ENCODE measurements at places on chromosomes 7 and 10.

- DNase-seq, result no peak
Measured at GRCh38 chr7:114264023-114264422, 150.6 kb upstream of the FOXP2 start.

DNA sequence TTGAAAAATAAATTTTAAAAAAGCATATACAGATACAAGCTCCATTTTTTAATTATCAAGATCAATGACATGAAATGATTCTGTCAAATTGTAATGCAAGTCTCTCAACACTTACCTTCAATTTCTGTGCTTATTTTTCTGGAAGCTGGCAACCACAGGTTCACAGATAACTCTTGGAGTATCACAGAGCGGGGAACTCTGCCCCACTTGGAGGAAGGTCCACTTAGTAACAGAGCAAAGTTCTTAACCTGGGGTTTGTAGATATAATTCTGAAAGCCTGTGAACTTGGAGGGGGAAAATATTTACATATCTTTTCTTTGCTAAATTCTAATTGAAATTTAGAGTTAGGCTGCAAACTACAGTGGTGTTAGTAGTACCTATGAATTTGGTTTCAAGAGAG lies 2.3 kb upstream of the MGAM start:
- DNase-seq, result no peak

- peak; percentile 9 for DNase-seq
Measured at GRCh38 chr7:141702047-141702567, at the start of gene DENND11. Gene DENND11, minus strand, starts transcription at chr7:141702166. Its CDS starts 13 bp downstream, at chr7:141702153.

DNA sequence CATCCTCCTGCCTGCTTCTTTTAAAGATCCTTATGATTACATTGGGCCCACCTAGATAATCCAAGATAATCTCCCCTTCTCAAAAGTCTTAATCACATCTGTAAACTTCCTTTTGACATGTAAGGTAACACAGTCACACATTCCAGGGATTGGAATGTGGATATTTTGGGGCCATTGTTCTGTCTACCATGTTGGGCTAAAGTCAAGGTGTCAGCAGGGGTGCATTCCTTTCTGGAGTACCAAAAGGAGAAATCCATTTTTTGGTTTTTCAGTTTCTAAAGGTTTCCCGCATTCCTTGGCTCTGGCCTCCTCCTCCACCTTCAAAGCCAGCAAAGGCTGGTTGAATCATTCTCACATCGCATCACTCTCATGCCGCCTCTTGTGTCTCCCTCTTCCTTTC lies 197.6 kb upstream of the NFE2L3 start:
- DNase-seq, result no peak

GRCh38 chr10:85429126-85429525 lies 937.5 kb downstream of the GRID1 start:
- DNase-seq, result no peak

GRCh38 chr7:23693224-23693623 lies 13.2 kb downstream of the FAM221A start:
- DNase-seq, result no peak

DNA sequence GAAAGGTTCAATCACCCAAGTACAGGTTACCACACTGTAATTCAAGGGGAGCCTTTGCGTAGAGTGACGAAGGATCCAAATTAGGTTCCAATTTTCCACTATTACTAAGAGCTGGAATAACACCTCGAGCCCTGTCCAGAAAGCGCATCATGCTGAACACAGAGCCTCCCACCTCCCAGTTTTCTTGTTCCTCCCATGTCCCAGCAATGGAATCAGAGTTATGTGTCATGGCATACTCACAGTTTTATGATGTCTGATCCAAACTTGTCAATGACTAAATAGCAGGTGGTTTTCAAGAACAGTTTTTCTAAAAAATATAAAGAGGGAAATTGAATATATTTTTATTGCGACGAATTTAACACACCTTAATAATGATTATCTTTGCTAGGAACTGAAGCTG lies 50.6 kb downstream of the AOAH start:
- DNase-seq, result no peak

DNA sequence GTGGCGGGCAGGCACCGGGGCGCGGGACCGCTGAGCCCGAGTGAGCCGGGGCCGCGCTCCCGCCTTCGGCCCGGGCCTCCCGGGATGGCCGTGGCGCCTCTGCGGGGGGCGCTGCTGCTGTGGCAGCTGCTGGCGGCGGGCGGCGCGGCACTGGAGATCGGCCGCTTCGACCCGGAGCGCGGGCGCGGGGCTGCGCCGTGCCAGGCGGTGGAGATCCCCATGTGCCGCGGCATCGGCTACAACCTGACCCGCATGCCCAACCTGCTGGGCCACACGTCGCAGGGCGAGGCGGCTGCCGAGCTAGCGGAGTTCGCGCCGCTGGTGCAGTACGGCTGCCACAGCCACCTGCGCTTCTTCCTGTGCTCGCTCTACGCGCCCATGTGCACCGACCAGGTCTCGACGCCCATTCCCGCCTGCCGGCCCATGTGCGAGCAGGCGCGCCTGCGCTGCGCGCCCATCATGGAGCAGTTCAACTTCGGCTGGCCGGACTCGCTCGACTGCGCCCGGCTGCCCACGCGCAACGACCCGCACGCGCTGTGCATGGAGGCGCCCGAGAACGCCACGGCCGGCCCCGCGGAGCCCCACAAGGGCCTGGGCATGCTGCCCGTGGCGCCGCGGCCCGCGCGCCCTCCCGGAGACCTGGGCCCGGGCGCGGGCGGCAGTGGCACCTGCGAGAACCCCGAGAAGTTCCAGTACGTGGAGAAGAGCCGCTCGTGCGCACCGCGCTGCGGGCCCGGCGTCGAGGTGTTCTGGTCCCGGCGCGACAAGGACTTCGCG lies 534 bp downstream of the FZD9 start:
- DNase-seq, result no peak

- DNase-seq, result no peak
Measured at GRCh38 chr10:34697351-34698247, 117.5 kb downstream of the PARD3 start.

GRCh38 chr10:8534096-8534495 lies 479.6 kb downstream of the GATA3 start:
- no peak for DNase-seq

Measured in stimulated activated CD8-positive, alpha-beta memory T cell treated with anti-CD3 and anti-CD28 coated beads, Interleukin-7, amount 100 ng/mL, for 1 hour (primary cell).